Foreskin melanocyte (primary cell): ENCODE measurements at places on chromosomes 7 and 10.

DNA sequence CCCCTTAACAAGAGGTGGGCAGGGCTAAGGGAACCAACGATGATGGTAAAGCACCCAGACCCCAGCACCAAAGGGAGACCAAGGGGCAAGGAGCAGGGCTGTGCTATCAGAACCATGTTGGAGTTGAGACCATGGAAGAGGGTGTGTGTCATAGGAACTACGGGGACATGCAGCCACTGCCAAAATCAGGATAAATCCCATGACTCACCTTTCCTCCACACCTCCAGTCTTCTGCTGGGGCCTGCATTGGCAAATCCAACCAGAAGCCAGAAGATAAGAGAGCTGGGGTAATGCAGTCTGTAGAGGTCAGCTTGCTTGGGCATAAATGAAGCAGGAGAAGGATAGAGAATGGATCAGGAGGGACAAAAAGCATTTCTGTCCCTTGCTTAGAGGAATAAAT, 42.7 kb upstream of the SMARCD3 start:
- no peak for DNase-seq

DNA sequence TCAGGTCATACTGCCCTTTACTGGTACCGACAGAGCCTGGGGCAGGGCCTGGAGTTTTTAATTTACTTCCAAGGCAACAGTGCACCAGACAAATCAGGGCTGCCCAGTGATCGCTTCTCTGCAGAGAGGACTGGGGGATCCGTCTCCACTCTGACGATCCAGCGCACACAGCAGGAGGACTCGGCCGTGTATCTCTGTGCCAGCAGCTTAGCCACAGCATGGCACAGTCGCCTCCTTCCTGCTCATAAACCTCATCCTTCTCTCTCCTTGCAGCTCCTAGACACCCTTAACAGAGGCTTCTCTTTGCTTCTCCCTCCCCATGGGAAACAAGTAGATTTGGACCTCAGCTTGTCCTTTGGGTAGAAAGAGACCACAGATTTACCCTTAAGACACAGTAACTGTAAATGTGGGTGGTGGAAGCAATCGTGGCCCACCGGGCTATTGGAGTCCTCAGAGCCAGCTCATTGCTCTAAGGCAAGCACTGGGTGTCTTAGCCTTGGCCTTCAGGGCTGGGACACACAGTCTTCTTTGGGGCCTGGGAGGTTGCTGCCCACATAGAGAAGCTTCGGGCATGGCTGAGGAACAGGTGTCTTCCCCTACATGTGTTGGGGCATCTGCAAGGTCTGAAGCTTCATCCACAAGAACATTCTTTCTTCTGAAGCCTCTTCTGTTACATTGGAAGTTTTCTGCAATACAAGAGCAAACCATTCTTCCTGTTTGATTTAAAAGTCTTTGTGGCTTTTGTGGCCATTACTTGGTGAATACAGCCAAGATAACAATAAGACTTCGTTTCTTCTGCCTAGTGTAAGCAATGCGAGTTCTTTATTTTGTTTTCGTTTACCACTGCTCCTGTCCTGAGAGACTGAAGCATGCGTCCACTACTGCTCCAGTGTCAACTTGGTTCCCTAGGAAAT, 95.5 kb upstream of the PRSS58 start:
- no peak for DNase-seq

DNA sequence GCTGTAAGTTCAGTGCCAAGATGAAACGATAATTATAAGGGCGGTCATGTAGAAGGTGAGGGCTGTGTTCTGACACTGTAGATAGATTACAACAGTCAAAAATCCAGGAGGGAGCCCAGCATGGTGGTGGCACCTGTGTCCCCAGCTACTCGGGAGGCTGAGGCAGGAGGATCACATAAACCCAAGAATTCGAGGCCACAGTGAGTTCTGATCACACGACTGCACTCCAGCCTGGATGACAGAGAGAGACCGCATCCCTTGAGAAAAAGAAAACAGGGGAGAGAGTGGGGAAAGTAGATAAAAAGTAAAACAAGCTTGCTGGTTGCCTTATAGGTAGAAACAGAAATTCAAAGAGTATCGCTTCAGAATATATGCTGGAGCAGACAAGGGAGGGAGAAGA, 52.1 kb downstream of the KCNH2 start:
- no peak for DNase-seq

GRCh38 chr7:130369110-130369711, 11.1 kb upstream of the CPA1 start:
- peak; percentile 44 for DNase-seq

GRCh38 chr10:78595269-78595619, 473.5 kb upstream of the ZMIZ1 start:
- no peak for DNase-seq

GRCh38 chr10:34018129-34018528, 683.7 kb upstream of the NRP1 start:
- DNase-seq: no peak

DNA sequence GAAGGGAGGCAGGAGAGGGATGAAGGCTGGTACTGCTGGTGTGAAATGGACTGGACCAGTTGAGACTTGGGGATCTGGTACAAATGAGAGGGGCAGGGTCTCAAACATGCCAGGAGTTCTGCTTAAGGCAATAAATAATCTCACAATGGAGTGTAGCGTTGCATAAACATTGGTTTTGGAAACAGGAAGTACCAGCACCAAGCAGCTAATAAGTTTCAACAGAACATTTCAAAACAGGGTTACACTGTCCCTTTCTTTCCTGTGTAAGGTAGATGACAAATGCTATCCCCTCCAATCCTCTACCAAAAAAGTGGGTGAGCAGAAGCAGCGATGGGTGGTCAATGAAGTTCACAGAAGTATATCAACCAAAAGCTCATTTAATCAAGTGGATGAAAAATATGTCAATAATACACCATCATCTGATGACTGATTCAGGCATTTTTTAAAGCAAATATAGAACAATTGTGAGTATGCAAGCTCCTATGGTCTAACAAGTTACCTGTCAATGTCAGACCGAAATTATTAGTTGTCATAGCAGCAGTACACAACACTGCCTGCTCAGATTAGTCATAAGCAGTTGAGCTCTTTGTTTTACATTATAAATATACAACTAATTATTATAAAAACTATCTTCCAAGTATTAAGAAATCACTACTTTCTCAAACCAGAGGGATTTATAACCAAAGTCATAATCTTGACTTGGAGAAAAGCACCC, 220.0 kb downstream of the FAM107B start:
- no peak for DNase-seq

DNA sequence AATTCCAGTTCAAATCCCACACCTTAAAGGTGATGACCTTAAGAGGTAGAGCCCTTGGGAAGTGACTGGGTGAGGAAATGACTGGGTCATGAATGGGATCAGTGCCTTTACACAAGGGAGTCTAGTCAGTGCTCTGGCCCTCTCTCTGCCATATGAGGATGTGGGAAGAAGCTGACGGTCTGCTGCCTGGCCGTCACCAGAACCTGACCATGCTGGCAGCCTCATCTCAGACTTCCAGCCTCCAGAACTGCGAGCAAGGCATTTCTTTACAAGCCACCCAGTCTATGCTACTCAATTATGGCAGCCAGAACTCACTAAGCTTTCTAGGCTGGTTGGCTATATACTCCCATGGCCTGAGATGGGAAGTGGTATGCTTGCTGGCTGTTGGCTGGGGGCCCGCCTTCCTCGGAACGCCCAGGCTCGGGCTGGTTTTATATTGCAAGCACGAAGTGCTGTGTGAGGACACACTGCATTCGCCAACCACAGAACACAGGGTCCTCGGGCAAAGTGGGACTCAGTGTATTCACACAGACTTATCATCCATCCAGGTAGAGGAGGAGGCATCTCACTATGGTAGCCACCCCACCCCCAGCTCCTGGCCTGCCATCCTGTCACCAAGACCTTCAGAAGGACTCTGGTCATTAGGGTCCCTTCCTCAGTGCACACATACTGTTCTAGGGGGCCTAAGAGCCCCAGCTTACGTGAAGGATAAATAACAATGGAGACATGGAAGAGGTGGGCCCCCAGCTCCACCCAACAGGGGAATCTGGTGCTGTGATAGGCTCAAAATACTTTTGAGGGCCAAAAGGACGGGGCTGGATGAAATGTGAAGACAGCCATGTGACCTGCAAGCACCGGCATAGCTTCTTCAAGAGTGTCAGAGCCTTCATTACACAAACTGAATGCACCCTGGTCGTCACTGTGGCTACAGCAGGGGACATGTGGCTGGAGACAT, 49.0 kb downstream of the ZRANB1 start:
- no peak for DNase-seq

DNA sequence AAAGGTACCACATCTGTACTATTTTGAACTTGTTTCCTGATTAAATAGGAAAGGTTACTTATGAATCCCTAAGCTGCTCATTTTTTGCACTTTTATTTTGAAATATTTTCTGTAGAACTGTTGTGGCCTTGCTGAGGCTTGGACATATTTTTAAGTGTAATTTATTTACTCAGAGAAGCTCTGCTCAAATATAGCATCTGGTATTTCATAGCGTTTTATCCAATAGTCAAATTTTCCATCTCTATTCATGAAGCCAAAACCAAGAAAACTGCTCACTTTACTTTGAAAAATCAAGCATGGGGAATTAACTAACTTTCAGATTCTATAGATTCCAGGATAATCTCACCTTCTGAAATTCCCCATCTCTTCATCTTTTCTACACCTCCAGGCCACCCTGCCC, 6.6 kb upstream of the FAM3C start:
- DNase-seq: no peak

- no peak for DNase-seq
These were observed 156.3 kb upstream of the HGF start for GRCh38 chr7:81926154-81926553.

- DNase-seq: no peak
These were observed 40.1 kb downstream of the ADRA2A start for GRCh38 chr10:111116762-111117445.

DNA sequence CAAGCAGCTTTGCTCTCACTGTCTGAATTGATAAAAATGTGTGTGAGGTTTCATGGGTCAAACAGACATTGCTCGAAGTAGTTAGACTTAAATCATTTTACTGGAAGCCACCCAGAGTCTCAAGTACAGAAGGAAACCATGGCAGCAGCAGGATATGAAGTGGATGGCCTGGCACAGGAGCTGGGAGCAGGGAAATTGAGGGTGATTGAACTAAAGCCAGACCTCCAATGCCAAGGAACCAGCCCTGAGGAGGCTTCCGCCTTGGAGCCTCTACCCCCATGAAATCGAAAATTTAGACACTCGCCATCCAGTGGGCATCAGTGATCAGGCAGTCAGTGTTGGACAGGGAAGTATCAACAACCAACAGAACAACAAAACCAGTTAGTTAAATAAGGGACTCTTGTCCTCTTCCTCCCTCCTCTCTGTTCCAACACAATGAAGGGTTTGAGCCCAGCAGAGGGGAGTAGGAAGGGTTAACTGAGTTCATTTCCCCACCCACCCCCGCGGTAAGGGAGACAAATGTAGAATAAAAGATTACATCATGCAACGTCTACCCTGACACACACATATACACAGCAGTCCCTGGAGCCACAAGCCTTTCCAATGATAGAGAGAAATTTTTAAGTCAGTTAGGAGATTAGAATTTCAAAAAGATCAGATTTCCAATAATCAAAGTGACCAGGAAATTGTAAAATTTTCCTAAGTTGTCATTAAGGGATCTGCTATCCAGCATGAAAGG, 156.3 kb downstream of the SLC16A9 start:
- DNase-seq: peak; percentile 24

GRCh38 chr10:110350812-110351211, 46.1 kb upstream of the SMNDC1 start:
- no peak for DNase-seq

- no peak for DNase-seq
These were observed 172.9 kb downstream of the WDR37 start for GRCh38 chr10:1229116-1229515.

GRCh38 chr10:5195727-5196374, 786 bp upstream of the AKR1C4 start:
- DNase-seq: no peak

- no peak for DNase-seq
These were observed 95.8 kb downstream of the WNT2 start for GRCh38 chr7:117227091-117227490.

DNA sequence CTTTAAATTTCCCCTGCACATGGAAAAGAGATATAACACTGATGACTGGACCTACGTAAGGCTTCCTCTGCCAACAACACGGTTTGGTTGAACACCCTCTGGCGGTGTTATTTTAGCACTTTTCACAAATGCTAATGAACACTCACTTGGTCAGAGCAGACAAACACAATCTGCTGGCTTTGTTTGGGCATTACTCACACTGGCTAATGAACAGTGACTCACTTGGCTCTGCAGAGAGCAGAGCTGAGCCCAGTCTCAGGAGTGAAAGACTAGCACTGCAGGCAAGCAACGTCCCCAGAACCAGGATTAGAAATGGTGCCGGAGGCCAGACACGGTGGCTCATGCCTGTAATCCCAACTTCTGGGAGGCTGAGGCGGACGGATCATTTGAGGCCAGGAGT, 430.8 kb downstream of the PLXNA4 start:
- DNase-seq: peak; percentile 1

DNA sequence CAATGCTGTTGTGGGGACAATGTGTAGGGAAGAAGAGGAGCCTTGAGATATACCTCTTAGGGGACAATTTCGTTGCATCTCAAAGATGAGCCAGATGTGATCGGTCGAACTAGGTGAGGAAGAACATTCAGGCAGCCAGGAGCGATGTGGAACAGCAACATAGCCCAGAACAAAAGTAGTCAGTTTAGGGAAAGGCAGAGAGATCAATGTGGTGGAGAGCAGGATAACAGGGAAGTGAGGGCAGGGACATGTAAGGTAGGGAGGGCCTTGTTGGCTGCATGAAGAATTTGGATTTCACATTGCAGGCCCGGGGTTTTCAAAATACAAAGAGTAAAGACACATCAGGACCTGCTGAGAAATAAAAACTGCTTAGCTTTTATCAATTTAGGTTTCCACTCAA, 29.1 kb upstream of the MACC1 start:
- no peak for DNase-seq

DNA sequence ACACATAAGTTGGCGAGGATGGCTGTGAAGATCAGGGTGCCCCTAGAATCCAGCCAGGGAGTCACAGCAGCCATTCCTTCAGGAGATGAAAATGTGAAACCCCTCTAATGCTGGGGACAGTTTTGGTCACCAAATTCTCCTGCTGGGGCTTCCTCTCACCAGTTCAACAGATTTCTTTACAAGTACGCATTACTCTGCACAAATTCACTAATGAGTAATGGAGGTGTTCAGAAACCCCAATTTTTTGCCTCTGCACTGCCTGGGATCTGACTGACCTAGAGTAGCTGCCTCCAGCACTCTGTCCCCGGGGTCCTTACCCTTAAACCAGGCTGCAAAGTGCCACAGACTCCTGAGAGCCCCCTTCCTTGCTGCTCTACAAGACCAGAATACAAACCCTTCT, 16.1 kb downstream of the TRPV5 start:
- DNase-seq: no peak

GRCh38 chr7:54343511-54343910, 198.7 kb upstream of the VSTM2A start:
- DNase-seq: no peak

- no peak for DNase-seq
These were observed 33.9 kb upstream of the SEMA3A start for GRCh38 chr7:84228526-84228925.

DNA sequence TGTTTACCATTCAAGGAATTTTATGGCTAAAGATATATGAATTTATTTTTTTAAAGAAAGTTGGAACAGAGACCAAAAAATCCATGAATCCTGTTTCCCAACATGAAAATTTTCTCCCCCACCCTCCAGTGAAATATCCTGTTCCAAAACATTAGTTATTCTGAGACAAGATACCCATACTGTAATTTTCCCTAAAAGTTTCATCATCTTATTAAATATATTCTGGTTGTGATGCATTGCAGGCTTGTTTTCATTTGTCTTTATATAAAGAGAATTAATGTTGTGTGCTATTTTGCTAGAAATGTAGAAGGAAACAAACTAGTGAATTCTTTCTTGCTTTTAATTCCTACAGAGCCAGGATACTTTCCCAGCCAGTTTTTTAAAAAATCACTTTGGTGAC, 106.6 kb downstream of the EXOC4 start:
- DNase-seq: no peak
